Fibroblast of skin of scalp (primary cell): ENCODE measurements at places on chromosomes 5 and 9.
A peak's percentile ranks its signal among the peaks of the same experiment; 100 is the strongest.

DNA sequence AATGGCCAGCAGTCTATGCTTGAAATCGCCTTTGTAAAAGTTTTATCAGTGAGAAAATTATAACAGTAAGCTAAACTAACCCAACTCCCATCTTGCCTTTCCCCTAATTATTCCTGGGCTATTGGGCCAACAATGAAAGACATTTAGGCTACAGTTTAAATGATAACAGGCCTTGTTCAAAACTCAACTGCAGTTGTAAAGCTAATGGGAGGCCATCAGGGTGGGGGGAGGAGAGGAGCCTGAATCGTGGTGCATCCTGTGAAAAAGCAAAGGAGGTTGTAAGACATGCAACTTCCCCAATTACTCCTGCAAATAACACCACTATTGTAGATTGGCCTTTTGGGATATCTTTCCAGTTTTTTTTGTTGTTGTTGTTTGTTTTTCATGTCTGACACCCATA lies 53.8 kb downstream of the ACTL7B start:
- DNase-seq: no peak

DNA sequence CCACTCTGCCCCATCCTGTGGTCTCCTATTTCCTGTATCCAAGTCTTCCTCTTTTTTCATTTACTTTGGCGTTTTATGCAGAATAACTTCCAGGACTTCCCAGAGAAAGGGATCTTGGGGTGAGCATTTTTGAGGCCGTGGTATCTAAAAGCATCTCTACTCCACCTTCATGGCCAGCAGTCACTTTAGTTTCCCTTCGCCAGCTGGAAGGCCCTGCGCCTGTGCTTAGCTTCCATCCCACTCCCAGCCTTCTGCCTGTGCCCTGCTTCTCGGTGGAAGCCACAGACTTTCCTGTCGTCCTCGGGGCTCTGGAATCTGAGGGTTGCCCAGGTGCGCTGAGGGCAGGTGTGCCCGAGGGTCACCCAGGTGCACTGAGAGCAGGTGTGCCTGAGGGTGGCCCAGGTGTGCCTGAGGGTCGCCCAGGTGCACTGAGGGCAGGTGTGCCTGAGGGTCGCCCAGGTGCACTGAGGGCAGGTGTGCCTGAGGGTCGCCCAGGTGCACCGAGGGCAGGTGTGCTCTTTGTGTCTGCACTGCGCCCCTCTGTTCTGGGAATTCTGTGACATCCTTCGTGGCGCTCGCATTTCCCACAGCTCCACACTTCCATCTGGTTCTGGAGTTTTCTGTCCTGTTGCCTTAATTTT lies 32.4 kb upstream of the LRRC14B start:
- DNase-seq: no peak

GRCh38 chr9:130837002-130837511 lies 2.0 kb downstream of the ABL1 start:
- peak; percentile 71 for DNase-seq

- no peak for DNase-seq
These were observed 75.9 kb upstream of the MINAR2 start for GRCh38 chr5:129672006-129672405.
